ENCODE measurements at places on chromosomes 5 and 9.

DNA sequence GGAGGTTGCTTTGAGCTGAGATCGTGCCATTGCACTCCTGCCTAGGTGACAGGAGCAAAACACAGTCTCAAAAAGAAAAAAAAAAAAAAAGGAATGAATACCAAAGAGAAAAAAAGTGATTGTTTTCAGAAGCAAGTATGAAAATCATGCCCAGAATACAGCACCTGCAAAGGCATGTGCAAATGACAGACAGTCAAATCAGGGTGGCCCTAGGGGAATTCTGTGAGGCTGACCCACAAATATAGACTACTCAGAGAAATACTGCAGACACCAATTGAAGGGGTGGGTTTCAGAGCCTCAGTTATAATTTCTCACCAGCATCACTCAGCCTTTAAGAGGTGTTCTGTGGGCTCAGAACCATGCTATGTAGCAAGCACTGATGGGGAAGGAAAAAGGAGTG lies 28.6 kb downstream of the DCAF12 start:
- DNase-seq: no peak

- no peak for DNase-seq
These were observed 667.2 kb upstream of the ZNF608 start for GRCh38 chr5:125413496-125414274.

DNA sequence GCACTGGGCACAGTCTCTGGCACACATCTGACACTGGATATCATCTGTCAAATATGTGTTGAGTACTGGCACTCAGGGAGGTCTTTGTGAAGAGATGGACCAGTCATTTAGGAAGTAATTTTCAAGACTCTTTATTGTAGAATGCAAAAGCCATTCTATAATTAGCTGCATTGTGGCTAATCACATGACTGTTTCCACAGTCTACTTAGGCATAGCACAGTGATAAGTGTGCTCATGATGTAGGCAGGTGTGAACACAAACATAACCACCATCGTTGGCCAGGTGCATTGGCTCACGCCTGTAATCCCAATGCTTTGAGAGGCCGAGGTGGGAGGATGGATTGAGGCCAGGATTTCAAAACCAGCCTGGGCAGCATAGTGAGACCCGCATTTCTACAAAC lies 62.2 kb downstream of the CFAP77 start:
- DNase-seq: no peak

GRCh38 chr9:96029722-96030530 lies 154.4 kb downstream of the ERCC6L2 start:
- DNase-seq: no peak

DNA sequence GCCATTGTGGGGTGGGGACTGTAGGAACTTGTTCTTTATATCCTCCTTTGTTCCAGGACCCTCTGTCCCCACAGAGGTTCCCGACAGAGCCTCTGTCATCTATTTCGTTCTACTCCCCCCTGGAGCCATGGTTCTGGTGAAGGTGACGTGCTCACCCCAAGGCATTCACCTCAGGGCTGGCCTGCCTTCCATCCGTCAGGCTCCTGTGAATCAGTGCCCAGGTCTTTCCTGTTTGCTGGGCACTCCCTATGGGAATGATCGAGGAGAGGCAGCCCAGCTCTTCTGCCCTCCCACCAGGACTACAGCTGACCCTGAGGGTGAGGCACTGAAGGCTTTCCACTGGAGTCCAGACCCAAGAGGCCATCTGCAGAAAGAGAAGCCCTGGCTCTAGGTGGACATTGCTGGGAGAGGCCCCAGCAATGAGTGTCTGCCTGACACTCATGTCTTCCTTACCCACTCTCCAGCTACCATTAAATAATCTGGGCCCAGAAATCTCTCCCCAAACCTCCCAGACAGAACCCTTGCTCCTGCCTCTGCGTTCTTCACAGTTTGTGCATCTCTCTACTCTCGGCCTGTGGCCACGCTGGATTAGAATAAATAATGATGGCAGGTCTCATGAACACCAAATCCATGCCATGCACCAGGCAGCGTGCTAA lies 214.2 kb downstream of the FSTL4 start:
- DNase-seq: no peak

DNA sequence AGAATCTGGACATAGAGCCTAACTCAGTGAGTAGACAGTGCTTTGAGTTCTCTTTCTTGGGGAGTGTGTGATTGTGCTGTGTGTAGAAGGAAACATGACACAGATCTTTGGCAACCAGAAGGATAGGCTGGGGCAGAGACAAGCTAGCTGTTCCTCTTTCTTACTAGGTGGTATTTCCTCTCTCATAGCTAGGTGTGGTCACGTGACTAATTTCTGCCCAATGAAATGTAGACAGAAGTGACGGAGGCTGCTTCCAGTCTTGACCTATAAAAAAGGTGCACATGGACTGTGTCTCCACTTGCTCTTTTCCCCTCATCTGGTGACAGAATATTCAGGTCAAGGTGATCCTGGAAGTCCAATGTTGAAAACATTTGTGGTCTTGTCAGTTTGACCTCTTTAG lies 92.5 kb upstream of the NFIB start:
- no peak for DNase-seq

- DNase-seq: no peak
These were observed 6.2 kb downstream of the TRIM32 start for GRCh38 chr9:116693233-116693731.

DNA sequence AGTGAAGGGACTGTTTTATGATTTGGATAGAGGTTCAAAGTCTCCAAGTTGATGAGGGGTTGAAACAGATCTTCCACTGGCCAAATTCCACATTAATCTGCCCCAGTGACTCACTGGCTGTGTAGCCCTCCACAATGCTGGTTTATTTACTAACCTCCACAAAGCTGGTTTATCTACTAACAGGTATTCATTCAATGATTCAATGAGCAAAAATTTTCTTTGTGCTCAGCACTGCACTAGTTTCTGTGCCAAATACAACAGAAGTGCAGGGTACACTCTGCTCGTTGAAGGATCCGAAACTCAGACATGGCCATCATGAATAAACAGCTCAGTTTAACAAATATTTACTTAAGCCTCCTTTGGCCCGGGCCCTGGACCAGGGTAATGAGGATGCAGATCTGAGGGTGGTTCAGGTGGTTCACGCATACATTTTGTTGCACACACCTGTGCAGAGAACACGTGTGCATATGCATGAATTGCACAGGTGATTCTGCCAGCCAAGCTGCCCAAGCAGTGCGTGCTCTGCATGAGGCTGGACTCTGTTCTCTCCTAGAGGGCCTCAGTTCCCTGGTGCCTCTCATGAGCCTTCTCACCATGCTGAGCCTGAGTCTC lies 71.0 kb downstream of the SH3PXD2B start:
- no peak for DNase-seq

All from BE2C (cell line).